Posterior cingulate gyrus (tissue), 11 donors: ENCODE measurements at places on chromosomes 11 and 22.
A peak's percentile ranks its signal among the peaks of the same experiment; 100 is the strongest.

GRCh38 chr11:133828871-133829270 lies 16.4 kb downstream of the SPATA19 start:
- DNase-seq, result no peak

- DNase-seq, result no peak
These were observed 100.3 kb downstream of the PDE2A start for GRCh38 chr11:72573855-72574445.

- DNase-seq, result no peak
These were observed 51.8 kb downstream of the SYN3 start for GRCh38 chr22:33006220-33006954.

DNA sequence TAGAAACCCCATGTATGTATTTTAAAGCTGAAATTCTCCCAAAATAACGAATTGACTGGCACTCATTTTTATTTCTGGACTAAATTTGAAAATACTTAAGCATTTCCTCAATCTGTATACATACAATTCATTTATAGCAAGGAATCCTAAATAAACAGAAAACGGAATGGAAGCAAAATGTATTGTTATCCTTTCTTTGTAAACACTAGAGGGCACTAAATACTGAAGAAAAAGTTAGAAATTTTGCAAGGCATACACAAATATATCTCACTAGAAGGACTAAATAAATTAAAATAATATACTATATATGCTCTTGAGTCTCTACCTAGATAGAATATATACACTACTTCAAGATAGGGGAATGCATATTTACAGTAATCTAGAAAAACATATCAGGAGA lies 23.1 kb upstream of the ANO5 start:
- DNase-seq, result no peak

GRCh38 chr11:11977206-11977938 lies 31.1 kb downstream of the DKK3 start:
- DNase-seq, result no peak

DNA sequence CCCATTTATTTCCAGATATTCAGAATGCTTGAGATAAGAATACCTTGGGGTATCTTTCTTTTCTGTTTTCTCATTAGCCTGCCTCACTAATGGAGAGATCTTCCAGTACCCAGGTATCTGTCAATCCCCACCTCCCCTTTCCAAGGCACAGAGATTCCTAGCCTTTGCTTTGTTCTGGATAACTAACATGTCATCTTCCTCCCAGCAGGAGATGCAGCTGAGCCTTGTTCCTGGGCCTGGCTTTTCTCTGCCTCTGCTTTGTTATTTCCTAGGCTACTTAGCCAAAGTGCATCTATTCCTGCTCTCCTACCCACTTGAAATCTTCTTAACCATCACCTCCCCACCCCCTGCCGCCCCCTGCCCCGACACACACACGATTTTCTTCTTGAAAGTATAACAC lies 297.1 kb downstream of the NELL1 start:
- no peak for DNase-seq

DNA sequence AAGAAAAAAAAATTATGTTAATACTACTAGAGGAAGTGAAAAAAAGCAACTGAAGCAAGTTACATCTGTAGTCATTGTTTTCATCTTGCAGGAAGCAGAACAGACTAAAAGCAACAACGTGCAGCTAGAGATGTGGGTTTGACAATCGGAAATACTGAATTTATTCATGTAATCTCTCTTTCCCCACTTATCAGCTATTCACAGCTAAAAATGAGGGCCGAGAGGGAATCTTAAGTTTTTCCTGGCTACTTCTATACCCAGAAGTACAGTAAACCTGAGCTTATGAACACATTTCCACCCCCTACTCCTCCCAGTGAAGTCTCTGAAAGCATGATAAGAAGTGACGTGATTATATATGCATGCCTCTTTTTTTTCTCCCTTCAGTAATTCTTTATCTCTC lies 116.5 kb downstream of the SPON1 start:
- no peak for DNase-seq

DNA sequence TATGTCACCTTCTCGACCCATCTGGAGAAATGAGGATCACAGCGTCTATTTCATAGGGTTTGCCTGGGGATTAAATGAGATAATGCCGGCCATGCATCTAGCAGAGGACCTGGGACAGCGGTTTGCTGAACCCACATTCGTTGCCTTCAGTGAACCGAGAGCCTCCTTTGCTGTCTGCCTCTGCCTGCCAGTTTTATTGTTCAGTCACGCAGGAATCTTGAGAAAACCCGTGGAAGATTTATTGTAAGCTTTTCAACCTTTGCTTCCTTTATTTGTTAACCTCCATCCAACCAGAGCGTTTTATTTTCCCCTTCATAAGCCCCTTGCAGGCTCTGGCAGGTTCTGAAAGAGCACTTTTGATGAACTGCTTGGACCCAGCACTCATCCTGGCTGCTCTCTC lies 202.3 kb upstream of the SYN3 start:
- DNase-seq, result no peak

DNA sequence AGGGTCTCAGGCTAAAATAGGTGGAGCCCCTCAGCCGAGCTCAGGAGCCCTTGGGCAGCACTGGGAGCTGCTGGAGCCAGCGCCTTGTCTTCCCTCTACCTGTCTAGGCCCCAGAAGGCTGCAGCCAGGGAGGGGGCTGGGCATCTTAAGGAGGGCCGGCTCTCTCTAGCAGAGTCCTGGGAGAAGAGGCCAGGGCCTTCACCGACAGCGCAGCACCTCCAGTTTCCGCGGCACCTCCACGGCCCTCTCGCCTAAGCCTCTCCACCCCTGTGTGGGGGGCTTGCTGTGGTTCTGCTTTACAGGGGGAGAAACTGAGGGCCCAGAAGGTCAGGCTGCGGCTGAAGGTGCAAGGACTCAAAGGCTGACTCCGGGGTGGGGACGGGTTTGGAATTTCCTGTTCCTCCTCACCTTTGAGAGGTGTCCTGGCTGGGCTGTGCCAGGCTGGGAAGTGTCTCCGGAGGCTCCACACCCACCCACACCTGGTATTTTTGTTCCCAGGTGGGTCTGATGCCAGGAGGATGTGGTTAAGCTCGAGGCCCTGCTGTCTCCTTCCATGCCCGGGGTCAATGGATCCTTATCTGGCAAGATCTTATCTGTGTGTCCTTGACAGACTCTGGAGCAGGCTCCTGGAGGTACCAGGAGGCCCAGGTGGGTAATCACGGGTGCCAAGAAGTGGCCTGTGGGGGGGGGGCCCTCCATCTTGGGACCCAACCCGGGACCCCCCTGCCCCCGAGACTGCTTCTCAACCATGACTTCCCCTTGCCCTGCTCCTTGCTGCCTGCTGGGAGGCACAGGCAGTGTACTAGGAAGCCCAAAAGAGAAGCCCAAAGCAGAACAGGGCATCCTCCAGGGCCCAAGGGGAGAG lies 95.3 kb upstream of the FGF3 start:
- DNase-seq, result no peak

GRCh38 chr22:29842740-29843139 lies 4.7 kb upstream of the ASCC2 start:
- no peak for DNase-seq

GRCh38 chr11:75579841-75580240 lies 17.8 kb downstream of the SERPINH1 start:
- DNase-seq, result no peak

DNA sequence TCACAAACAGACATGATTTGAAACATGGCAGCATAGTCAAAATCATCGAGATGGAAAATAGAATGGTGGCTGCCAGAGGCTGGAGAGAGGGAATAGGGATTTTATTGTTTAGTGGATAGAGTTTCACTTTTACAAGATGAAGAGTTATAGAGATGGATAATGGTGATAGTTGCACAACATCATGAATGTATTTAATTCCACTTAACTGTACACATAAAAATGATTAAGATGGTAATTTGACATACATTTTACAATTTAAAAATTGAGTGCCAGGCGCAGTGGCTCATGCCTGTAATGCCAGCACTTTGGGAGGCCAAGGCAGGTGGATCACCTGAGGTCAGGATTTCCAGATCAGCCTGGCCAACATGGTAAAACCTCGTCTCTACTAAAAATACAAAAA lies 21.2 kb downstream of the TTC28 start:
- DNase-seq, result no peak

DNA sequence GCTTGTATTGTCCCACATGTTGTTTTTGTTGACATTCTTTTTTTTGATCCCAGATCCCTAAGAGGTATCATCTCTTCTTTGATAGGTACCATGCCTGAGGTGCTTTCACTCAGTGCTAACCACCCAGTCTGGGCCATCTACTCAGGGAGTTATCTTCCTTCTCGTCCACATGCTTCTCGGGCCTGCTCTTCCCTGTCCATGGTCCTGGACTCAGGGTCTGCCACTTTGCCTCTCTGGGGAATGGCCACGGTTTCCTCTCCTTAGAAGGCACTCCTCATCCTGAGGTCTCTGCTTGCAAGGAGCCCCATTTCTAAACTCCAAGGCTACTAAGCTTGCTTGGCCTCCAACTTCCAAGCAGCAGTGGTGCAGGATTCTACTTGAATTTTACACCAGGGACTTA lies 227.0 kb upstream of the NCAM1 start:
- no peak for DNase-seq

GRCh38 chr11:19957294-19957943 lies 202.9 kb downstream of the DBX1 start:
- no peak for DNase-seq

DNA sequence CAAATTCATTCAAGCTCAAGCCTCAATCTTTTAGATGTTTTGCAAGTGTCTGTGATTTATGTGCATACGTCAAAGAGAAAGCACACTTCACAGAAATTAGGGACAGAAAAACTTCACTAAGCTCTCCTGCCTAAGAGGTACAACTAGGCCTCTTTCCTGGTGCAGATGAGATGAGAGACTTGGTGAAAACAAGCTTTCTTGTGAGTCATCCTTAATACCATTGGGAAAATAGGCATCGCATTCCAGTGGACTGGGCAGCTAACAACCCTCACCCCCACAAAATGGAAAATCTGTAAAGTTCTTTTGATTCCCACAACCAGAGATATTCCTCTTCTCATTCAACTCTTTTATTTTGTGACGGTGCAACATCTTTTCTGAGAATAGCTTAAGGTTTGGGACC lies 1110.4 kb upstream of the CCDC90B start:
- DNase-seq, result no peak

DNA sequence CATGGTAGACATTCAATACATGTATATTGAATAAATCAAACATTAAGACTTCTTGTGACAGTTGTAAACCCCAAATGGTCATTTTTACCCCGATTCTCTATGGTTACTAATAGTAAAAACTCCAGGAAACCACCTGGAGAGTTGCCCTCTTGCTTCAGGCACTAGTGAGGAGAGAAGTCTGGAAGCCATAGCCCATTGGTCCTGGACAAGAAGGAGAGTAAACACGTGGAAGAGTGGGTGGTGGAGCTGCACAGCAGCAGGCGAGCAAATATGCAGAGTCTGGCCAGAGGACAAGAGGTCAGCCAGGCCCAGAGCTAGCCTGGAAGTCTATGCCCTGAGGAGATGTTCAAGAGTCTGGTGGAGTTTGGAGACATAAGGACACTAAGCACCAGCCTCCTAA lies 17.7 kb downstream of the DCHS1 start:
- DNase-seq, result no peak

GRCh38 chr22:49793296-49793695 lies 34.4 kb downstream of the BRD1 start:
- DNase-seq, result no peak

- DNase-seq, result no peak
These were observed 40.3 kb downstream of the PARVG start for GRCh38 chr22:44220727-44221680.

DNA sequence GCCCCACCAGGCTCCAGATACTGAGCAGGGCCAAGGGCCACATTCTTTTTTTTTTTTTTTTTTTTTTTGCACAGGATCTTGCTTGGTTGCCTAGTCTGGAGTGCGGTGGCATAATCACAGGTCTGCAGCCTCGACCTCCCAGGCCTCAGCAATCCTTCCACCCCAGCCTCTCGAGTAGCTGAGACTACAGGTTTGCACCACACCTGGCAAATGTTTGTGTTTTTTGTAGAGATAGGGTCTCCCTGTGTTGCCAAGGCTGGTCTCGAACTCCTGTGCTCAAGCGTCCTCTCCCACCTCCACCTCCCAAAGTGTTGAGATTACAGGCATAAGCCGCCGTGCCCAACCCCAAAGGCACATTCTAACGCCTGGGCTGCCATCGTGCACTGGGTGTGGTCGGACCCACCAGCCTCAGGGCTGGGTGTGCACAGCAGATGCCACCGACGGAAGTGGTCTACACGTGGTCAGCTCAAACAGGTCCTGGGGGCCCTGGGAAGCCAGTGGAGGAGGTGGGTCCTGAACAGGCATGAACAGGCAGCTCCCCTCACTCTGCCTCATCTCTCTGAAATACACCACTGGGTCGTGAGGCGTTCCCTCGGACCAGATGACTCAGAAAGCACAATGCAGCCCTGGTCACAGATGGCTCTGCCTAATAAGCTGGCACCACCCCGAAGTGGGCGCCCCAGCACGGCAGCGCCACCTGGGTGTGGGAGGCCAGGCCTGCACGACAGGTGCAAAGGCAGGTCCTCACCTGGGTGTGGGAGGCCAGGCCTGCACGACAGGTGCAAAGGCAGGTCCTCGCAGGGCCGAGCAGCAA lies 5.1 kb upstream of the B4GALNT4 start:
- DNase-seq, result peak; percentile 90

GRCh38 chr22:36160499-36160942 lies at the start of gene APOL3:
TSS of gene APOL3 (minus strand) at chr22:36160755. CDS start at chr22:36149055, 11,700 bp downstream.
- DNase-seq, result no peak

- no peak for DNase-seq
These were observed 3.6 kb downstream of the PLA2G6 start for GRCh38 chr22:38177926-38178604.

- DNase-seq, result no peak
These were observed 37.8 kb upstream of the CCDC179 start for GRCh38 chr11:22898036-22898435.

DNA sequence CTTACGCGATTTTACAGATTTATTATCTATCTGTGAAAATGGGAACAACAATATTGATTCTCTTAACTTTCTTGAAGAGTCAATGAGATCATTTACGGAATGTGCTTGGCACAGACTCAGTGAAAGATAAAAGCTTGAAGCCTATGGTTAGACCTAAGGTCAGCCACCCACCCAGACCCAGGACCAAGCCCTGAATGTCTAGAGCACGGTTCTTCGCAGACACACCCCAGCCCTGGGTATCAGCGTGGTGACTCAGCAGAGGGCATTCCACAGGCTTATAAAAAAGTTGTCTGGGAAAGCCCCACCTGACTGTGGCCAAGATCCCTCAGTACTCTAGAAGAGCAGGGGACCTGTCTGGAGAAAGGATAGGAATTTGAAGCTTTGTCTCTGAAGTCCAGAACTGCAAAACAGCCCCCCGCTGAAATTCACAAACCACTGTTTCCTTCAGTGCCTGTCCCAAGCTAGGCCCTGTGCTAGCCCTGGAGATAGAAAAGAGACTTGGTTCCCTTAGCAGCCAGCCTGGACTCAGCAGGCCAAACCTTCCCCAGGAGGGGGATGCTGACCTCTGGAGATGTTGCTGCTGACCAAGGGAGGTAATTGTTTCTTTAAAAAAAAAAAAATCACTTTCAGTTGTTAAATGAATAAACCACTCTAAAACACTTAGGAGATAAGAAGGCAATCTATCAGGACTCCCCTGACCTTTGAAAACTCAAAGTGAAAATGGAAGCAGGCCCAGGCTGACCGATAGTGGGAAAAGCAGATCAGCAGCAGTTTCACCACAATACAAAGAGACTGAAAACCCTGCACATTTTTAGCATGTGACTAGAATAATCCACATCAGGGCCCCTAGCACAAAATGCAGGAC lies 114.0 kb downstream of the ABTB2 start:
- DNase-seq, result no peak
